AG04449 (cell line): ENCODE measurements at places on chromosomes 3 and 15.

- no peak for DNase-seq
Observed at GRCh38 chr15:56832125-56832524, 86.3 kb upstream of the TCF12 start.

- no peak for DNase-seq
Observed at GRCh38 chr15:28030801-28031200, 68.3 kb downstream of the OCA2 start.

GRCh38 chr3:18740631-18741583 is 315.8 kb upstream of the SATB1 start:
- no peak for DNase-seq

GRCh38 chr3:76502076-76502475 is 537.8 kb upstream of the ROBO2 start:
- DNase-seq, result no peak

DNA sequence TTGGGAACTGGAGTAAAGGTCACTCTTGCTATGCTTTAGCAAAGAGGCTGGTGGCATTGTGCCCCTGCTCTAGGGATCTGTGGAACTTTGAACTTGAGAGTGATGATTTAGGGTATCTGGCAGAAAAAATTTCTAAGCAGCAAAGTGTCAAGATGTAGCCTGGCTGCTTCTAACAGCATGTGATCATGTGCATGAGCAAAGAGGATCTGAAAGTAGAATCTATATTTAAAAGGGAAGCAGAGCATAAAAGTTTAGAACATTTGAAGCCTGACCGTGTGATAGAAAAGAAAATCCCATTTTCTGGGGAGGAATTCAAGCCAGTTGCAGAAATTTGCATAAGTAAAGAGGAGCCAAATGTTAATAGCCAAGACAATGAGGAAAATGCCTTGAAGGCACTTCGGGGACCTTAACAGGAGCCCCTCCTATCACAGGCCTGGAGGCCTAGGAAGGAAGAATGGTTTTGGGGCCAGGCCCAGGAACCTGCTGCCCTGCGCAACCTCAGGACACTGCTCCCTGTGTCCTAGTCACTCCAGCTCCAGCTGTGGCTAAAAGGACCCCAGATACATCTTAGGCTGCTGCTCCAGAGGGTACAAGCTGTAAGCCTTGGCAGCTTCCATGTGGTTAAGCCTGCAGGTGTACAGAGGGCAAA is 212.2 kb upstream of the LINGO1 start:
- no peak for DNase-seq

GRCh38 chr3:188631291-188632010 is 477.5 kb downstream of the LPP start:
- DNase-seq, result no peak

DNA sequence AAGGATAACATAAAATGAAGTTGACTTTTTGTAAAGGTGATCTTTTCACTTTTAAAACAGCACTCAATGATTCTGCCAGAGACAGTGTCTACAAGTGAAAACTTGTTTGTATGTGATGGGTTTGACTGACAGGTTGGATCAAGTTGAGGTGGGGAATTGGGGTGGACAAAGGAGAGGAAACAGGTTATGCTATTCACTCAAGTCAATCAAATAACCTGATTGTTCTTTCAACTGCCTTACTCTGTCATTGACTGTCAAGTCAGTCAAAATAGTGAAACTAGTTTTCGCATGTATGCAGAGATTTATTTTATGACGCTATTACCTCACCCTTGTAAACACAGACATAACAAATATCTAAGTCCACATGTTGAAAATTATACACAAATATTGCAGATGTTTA is 187.7 kb downstream of the ROBO2 start:
- no peak for DNase-seq

DNA sequence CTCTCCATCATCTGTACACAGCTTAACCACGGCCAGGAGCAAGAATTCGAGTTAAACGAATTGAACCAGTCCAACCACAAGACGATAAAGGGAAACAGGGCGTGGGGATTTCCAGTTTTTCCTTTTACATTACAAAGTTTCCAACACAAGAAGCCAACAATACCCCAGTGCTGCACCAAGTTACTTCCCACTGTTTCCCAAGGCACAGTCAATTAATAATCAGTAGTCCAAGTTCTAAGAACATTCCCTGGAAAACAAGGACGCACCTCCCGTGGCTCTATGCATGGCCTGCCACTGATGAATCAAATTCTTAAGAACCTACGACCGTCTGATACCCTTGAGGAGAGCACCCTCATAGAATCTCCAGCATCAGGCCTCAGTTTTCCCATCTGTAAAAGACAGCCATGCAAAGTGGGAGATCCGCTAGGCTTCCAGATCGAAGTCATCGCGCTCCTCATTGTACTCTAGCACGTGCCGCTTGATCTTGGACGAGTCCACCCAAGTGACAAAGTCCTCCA is 774 bp downstream of the IMP3 start:
- no peak for DNase-seq

DNA sequence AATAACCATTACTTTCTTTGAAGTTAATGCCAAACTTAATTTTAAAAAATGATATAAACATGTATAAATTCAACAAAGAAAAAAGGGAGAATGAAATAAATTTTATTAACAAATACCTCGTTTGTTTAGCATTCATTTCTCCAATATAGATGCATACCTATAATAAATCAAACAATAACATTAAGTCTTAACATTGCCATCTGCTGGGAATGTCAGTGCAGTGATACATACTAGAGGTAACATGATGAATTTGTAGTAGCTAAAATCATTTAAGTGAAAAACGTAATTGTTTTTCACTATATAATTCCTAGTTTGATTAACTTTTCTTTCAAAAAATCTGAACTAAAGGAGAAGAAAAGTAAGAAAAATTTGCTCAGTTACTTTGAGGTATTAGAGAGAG is 340.2 kb upstream of the CBLB start:
- no peak for DNase-seq

DNA sequence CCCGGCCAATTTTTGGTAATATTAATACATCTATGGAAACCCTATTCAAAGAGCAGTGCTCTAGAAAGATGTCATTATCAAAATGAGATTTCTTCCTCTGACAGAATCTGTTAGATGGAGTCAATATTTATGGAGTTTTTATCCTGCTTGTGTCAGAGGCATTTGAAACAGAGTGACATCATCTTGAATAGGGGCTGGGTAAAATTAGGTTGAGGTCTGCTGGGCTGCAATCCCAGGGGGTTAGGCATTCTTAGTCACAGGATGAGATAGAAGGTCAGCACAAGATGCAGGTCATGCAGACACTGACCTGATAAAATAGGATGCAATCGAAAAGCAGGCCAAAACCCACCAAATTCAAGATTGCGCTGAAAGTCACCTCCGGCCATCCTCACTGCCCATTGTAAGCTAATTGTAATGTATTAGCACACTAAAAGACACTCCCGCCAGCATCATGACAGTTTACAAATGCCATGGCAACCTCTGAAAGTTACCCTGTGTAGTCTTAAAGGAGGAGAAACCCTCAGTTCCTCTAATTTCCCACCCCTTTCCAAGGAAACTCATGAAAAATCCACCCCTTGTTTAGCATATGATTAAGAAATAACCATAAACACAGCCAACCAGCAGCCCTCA is 27.3 kb upstream of the CCDC50 start:
- DNase-seq, result no peak

DNA sequence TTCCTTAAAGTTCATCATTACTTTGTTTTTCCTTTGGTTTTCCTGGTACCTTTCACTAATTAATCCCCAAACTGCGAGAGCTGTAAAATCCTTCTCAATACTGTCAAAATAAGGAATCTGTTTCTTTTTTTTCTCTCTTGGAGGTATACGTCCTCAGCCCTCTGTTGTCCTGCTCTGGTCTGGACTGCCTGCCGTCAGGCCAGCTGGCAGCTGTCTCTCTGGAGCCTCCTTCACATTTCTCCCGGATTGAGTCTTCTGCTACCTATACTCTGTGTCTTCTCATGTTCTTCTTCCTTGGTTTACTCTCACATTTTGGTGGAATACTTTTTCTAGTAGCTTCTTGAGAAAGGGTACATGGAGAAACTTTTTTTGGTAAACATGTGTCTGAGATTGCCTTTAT is 13.8 kb downstream of the TATDN2 start:
- no peak for DNase-seq

GRCh38 chr3:8283193-8283592 is 218.4 kb upstream of the LMCD1 start:
- no peak for DNase-seq

GRCh38 chr3:183330881-183331280 is 77.8 kb downstream of the B3GNT5 start:
- no peak for DNase-seq
